Inflammatory macrophage (primary cell): ENCODE measurements at places on chromosomes 5 and 9.

DNA sequence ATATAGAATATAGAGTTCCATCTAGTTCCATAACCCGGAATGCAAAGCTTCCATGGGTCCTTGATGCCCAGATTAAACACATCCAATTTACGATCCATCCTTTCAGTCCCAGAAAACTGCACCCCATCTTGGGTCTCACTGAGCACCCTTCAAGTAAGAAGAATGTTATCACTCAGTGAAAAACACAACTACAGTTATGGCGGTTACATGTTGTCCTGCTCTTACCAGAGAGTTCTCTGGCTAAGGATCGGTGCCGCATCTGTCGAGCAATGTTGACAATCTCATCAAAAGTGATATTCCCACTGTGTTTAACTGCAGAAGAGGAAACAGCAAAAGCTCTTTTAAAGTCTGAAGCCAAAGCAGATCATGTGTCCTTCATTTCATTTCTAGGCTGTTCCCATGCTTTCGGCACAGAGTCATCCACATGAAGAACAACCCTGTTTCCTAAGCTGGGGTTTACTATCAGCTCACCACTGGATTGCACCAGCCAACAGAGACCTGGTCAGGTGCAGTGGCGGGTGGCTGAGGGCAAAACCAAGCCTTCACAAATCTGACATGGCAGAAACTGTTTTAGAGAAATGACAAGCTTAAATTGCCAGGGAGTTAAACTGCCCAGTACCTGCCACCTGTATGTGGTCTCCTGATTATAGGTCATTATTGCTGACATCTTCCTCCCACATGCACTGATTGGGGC is 2.9 kb downstream of the RPL12 start:
- no peak for DNase-seq

DNA sequence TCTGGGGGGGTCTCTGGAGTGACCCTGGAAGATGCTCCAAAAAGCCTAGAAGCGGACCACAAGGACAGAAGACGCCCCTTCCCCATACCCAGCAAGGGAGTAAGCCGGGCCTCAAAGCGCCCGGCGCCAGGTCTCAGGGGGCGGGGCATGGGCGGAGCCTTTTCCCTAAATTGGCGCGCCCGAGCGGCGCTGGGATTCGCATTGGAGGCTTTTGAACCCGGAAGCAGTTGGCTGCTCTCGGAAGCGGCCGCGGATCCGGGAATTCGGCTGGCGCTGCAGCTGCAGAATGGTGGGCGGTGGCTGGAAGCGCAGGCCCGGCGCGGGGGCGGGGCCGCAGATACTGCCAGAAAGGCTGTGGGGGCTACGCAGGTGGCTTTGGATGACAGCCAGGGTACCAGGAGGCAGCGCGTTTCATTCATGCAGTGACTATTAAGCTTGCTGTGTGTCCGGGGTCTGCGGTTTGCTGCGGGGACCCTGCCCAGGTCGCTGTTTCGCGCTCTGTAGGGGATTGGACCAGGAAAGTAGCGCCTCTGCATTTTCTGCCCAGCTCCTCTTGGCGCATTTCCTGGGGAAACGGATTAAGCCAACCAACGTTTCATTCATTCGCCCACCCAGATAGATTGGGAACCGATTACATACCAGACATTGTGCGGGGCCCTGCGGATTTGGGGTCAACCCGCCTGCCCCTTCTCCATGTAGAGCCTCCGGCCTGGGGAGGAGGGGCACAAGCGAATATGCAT is 83.0 kb upstream of the FREM1 start:
- DNase-seq, result peak; percentile 40

- DNase-seq, result no peak
Measured at GRCh38 chr5:3740546-3741373, 145.1 kb downstream of the IRX1 start.

DNA sequence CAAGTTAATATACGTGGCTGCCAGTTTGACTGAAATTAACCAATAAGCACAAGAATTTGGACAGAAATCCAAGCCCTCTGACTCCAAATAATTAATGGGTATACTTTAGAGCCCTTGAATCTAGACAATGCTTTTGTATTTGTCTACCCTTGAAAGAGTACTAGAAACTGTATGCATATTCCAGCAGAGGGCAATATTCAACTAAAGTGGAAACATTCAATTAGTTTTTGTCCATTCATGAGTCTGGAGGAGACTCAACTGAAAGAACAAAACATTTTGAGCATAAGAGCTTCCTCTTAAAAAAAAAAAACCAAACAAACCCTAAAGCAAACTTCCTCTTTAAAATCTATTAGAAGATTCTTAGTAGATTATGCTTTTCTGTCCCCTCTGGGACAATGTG is 157.8 kb downstream of the ARHGEF28 start:
- peak; percentile 92 for DNase-seq

DNA sequence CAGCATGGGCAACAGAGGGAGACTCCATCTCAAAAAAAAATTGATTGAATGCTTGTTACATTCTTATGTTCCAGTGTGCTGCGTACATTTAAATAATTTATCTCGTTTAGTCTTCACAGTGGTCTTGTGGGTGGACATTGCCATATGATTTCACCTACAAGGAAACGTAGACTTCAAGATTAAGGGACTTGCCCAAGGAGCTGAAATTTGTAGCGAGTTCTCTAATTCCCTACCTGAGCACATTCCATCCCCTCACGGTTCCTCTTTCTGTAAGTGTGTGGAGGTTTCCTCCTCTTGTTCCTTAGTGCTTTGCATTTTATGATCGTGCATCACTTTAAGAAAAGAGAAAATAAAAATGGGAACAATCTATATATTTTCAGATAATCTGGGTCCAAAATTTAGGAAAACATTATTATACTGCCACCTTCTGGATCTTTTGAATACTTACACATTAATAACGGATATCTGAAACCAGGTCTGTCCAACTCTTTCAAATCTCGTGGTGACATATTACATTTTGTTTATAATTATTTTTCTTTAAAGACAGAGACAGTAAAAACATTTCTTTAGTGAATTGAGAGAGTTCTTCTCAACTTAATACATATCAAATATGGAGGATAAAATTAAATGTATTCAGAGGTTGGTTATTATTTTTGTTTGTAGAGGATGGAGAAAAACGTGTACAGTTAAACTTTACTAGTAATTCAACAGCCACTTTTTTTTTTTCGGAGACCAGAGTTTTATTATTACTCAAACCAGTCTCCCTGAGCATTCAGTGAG is 29.9 kb upstream of the C7 start:
- DNase-seq, result no peak

- peak; percentile 70 for DNase-seq
Measured at GRCh38 chr5:179769796-179770195, 24.0 kb upstream of the LTC4S start.

DNA sequence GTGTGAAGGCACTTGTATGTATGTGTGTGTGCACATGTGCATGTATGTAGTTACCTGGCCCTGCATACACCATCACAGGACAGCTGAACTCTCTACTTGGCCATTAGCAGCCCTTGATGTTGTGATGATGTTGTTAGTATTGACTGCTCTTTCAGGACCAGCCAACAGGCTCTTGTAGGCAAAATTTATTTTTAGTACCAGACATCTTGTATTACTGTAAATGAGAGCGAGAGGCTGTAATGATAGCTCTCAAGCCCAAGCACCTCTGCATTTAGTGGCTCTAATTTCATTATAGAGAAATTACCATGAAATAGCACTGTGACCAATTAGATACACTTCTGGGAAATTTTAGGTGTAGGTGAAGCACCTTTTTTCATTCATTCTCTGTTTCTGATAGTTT is 158.0 kb downstream of the SMARCA2 start:
- DNase-seq, result no peak

- no peak for DNase-seq
Measured at GRCh38 chr5:142800776-142801494, 30.8 kb downstream of the ARHGAP26 start.

DNA sequence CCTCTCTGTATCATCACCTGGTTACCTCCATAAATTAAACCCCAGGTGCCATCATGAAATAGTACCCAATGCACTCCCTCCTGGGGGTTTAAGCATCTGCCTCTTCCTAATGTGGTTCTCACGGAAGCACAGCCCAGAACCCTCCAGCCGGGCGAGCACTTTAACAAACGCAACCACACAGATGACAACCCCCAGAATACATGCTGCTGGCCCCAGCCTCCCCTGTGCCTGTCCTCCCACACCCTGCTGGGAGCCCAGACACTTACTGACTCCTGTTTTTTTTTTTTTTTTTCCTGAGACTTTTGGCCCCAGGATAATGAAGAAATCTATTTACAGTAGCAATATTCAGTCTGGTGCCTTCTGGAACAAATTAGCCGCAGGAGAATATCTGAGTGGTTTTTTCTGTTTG is 50.0 kb upstream of the COL5A1 start:
- DNase-seq, result no peak

- peak; percentile 43 for DNase-seq
Measured at GRCh38 chr9:129111528-129112151, 425 bp downstream of the PTPA start.

- DNase-seq, result no peak
Measured at GRCh38 chr9:137744632-137745183, 125.9 kb downstream of the EHMT1 start.

GRCh38 chr9:87008667-87009066 is 61.4 kb upstream of the GAS1 start:
- no peak for DNase-seq

GRCh38 chr5:16538006-16538405 is 72.4 kb upstream of the ZNF622 start:
- DNase-seq, result no peak

DNA sequence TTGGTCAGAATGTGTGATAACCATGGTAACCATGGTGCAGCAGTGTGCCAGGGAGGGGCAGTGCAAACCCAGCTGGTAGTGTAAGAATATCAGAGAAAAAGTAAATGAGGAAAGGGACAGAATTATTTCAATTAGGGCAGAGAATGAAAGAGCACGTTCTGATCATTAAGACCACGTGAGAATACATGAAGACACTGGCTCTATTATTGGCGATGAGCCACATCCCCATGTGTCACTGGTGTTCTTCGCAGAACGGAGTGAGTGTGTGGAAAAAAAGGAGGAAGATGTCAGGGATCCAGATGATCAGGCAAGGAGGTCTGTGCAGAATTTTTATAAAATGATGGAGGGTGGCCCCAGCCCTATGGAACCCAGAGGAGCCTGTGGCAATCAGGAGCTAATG is 315.5 kb downstream of the SEMA5A start:
- no peak for DNase-seq

DNA sequence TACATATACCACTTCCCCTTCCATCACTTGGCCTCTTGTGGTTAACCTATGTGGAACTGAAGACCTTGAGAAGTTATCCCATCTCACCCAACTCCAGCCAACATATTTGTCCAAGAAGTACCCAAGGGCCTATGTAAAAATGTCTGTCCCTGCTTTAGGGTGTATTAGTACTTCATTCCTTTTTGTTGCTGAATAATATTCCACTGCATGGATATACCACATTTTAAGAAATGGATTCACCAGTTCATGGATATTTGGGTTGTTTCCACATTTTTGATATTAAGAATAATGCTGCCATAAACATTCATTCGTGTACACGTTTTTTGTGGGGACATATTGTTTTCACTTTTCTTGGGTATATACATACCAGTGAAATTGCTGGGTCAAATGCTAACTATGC is 28.6 kb downstream of the IDNK start:
- no peak for DNase-seq

DNA sequence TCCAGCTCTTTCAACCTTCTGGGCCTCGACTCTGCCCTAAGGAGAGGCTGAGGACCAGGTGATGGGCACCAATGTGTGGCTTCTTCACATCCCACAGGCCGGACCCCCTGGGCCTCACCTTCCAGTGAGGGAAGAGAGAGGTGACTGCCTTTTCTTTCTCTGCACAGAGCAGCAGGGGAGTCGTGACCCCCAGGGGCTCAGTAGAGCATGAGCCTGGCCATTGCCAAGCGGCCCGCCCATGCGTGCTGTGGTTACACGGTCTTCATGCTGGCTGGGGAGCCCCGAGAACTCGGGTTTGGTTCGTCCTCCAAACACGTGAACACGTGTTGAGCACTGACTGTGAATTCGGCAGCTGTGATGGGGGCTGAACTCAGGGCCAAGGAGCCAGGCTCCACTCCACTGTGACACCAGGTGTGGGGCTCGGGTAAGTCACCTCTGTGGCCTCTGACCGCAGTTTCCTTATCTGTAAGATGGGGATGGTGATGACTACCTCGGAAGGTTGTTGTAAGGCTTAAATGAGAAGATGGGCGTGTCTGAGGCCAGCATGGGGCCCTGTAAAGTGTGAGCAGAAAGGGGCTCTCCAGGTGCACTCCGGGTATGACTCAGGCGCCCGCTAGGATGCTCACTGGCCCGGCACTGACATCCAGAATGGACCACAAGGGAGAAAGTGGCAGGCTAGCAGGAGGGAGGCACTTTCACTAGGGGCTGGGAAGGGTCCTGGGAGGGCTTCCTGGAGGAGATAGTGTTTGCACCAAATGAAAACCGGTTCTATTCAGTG is 13.4 kb upstream of the GRHPR start:
- DNase-seq, result no peak

DNA sequence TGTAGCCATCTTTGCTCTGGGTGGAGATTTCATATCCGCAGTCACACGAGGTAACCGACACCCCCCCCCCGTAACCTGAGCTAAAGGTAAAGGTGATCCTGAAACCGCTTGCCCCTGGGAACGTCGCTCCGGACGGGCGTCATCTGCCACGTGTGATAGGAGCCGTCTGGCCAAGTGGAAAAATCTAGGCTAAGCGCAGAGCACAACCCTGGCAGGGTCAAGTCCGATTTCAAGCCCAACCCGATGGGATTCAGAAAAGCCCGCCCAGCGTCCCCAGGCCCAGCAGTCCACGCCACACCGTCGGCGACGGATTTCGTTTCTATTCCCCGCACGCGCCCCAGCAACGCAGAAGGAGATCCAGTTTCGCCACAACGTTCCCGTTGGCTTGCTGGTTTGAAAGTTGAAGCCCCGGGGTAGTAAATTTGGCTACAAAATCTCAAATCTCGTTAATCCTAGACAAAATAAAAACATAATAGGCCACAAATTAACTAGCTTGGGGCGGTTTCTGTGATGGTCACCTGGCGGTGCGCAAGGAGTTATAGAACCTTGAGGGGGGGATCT is 32.4 kb upstream of the NFIB start:
- DNase-seq, result no peak

GRCh38 chr5:109611505-109611904 is 78.2 kb upstream of the MAN2A1 start:
- no peak for DNase-seq

- DNase-seq, result no peak
Measured at GRCh38 chr5:95649842-95650620, 3.5 kb downstream of the RFESD start.

- DNase-seq, result no peak
Measured at GRCh38 chr9:109286571-109286977, 34.3 kb downstream of the EPB41L4B start.

DNA sequence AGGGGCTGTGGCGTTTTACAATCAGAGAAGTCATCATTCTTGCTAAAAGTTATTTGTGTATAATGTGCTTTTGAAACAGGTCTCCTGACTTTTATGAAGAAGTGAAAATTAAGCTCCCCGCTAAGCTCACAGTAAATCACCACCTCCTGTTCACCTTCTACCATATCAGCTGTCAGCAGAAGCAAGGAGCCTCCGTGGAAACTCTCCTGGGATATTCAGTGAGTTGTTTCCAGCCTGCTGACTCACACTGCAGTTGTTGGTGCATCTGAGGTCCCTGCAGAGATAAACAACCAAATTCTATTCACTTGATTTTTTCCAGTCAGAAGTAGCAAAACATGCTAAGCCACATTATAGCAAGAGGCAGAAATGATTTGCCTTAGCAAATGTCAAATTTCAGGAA is 156.7 kb downstream of the DOCK8 start:
- no peak for DNase-seq

- DNase-seq, result peak; percentile 51
Measured at GRCh38 chr5:67409126-67409777, 212.7 kb upstream of the CD180 start.
